ENCODE measurements at places on chromosomes 4 and X.

GRCh38 chrX:11655282-11656015 lies 10.3 kb downstream of the ARHGAP6 start:
- no peak for DNase-seq

- no peak for DNase-seq
Observed at GRCh38 chrX:54171527-54172250, 11.4 kb downstream of the FAM120C start.

DNA sequence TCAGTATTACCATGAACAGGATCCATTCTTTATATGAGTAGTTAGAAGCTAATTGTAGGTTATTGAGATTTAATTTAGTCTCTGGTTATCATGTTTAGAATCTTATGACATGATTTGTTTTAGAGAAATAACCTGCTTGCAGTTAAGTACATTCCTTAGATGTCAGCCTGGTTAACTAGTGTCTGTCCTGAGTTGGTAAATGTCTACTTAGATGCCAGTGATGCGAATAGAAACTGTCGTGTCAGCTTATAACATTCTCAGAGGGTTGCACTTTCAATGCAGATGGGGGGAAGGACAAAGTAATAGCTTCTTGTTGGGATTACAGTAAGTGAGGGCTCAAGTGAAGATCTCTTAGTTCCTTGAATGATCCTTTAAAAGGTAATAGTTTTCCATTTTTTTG lies 227.8 kb upstream of the SPRY1 start:
- no peak for DNase-seq

GRCh38 chr4:34323549-34324320 lies 1920.6 kb downstream of the ARAP2 start:
- DNase-seq = no peak

- DNase-seq = no peak
Observed at GRCh38 chrX:115940348-115940747, 230.2 kb upstream of the AGTR2 start.

DNA sequence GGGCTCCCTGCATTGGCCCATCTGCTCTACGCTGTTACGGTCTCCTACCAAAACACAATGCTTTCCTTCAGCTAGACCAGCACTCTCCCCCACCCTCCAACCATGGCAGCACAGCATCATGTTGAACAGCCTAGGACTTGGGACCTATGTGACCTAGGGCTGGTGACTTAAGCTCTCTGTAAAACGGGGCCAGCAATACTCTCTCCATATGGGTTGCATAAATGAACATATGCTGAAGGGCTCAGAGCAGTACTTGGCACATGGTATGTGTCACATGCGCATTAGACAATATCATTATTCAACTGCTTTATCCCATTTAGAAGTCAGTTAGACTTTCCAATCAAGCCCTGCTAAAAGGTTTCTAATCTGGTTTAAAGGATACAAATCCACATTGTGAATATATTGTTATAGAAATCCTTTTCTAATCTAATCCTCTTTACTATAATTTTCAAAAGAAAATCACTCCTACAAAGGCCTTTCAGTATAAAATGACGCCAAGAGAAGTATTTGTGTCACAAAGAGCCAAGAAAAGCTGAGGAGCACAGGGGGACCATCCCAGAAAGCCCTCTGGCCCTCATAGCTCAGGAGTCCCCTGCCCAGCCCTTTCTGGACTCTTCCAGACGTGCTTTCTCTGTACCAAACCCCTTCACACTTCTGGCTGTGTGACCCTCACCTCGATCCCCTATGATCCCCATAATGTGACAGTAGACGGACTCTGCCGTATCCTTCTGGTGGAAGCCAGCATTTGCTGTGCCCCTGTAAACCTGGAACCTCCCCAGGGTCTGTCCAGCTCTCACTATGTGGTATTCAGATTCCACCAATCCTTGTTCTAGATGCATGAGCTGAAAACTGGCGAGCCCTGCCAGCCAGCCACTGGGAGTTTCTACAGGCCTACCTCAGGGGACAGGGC lies 42.3 kb downstream of the NSG1 start:
- no peak for DNase-seq

DNA sequence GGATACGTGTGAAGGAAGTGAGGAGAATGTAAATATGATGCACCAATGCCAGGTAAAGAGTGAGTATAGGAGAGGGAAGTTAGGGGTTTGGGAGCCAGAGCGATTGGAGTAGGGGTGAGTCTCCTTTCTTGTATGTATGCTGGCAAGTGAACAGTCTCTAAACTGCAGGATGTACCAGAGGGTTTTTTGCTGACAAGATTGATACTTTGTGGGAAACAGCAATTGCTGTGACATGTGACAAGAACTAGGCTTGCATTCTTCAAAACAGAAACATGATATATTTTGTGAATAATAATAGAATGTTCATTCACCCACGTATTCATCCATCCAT lies 706 bp downstream of the CHIC1 start:
- no peak for DNase-seq

DNA sequence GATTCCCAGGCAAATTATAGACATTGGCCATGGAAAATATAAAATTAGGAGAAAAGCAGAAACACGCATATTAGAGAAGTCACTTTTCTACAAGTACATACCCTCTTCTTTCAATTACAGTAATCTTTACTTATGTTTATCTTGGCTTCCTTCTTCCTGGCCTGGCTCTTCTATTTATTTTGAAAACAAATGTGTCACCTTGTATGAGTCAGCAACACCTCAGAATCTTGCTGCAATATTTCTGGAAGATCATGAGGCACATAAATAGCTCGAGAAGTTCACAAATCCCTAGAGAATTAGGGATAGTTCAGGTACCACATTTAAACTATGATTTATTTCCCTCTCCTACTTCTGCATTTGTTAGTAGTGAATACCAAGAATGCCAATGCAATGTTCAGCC lies 124.6 kb downstream of the ANOS1 start:
- no peak for DNase-seq

GRCh38 chr4:105305019-105305836 lies 158.6 kb downstream of the TET2 start:
- DNase-seq = no peak

DNA sequence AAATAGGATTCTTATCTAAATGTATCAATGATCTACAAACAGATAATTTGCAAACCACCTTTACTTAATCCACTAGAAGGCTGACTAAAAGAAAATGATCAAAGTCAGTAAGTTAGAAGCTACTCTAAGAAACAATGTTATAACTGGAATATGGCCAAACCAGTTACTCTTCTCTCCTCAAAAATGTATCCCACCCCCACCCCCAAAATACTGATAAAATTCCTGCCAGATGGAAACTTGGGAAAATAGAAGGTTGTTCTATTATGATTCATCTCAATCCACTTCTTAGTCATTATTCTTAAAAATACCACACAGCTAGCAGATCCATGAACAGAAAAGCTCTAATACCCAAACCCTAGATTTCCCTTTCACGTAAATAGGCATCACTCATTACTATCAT lies 206.4 kb downstream of the KLHL13 start:
- DNase-seq = no peak

- DNase-seq = no peak
Observed at GRCh38 chrX:46838486-46838870, 1.6 kb downstream of the RP2 start.

DNA sequence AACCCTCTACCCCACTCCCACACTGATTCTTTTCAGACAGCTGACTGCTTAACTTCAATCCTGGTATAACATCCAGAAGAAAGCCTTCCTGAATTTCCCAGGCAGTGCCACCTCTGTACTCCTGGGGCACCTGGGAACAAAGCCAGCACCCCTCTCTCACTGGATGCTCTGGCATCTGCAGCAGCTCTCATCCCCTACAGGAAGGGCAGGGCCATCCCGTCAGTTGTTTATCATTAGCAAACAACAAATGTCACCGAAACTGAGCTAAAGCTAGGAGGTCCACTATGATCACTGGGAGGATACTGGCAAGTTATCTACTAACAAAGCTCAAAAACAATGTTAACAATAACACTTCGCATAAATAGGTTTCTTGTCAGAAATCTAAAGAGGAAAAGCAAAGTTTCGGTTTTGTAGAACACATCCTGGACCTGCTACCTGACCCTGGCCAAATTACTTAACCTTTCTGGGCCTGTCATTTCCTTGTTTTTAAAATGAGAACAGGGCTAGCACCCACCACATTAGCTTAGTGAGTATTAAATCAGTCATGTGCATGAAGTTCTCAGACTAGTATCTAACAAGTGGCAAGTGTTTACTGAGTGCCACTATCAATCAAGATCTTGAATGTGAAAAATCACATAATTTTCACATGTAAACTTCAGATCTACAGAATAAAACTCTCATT lies 86.6 kb downstream of the NR3C2 start:
- no peak for DNase-seq

DNA sequence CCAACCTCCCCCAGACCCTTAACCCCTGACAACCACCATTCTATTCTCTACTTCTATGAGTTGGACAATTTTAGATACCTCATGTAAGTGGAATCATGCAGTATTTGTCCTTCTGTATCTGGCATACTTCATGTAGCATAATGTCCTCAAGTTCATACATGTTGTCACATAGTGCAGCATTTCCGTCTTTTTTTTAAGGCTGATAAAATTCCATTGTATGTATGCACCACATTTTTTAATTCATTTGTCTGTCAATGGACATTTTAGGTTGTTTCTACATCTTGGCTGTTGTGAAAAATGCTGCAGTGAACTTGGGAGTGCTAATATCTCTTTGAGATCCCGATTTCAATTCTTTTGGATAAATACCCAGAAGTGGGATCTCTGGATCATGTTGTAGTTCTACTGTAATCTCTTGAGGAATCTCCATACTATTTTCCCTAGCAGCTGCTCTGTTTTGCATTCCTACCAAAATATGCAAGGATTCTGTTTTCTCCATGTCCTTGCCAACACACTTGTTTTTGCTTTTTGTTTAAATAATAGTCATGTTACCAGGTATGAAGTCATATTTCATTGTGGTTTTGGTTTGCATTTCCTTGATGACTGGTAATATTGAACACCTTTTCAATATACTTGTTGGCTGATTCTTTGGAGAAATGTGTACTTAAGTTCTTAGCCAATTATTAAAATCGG lies 48.8 kb upstream of the ADAD1 start:
- DNase-seq = no peak

GRCh38 chr4:86250619-86251018 lies 109.2 kb downstream of the MAPK10 start:
- DNase-seq = no peak

DNA sequence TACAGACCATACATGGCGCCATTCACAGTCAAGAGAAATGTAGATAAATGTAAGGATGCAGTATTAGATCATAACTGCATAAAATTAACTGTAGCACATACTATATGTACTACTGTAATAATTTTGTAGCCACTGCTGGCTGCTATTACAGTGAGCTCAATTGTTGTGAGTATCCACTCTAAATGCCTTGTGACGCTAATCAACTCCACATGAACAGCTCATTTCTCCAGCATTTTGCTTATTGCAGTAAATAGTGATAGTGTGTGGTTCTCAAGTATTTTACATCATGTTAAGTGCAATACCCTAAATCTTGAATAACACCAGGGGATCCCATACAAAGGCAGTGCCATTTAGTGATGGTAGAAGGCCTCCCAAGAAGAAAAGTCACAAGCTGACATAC lies 21.2 kb downstream of the FGFBP1 start:
- no peak for DNase-seq

DNA sequence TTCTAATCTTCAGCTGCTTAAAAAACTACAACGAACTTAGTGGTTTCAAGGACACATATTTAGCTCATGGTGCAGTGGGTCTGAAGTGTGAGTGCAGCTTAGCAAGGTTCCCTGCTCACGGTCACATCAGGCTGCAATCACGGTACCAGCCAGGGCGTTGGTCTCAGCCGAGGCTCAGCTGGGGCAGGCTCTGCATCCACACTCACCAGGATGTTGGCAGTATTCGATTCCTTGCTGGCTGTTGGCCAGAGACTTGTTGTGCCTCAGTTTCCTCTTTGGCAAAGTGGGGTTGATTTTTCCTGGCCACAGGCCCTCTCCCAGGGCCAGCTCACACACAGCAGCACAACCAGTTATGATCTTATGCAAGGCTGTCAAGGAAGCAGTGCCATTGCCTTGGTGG lies 61.8 kb downstream of the TRMT44 start:
- DNase-seq = no peak

DNA sequence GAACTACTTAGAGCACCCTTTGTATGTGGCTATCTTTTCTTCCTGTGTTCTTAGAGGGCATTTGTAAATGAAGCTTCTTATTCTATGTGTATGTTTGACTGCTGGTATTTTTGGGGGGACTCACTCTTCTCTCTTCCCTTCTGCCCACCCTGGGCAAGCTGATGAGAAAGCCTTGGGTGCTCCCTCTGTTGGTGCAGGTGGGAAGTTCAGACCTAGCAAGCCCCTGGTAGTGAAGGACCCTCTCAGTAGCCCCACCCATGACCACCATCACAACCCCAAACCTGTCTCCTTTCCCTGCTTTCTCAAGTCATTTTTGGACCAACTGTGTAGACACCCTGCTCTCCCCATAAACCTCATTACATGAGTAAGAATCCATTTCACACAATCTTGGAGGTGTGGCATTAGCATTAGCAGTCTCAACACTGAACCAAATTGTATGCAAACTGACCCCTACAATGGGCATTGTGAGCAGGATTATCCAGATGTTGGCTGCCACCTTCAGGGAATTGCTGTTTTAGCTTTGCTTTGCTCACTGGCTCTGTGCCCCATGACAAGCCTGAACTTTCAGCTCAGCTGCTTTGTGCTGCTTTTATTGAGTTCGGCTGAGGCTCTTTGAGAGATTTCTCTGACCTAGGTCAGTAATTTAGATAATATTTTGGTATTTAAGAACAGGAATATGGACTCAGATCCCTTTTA lies 27.9 kb downstream of the TRIM61 start:
- no peak for DNase-seq
